ENCODE measurements at places on chromosomes 6 and 20.

- H3K27ac ChIP-seq = no peak overlapping the region
- H3K27me3 ChIP-seq = no peaks in the 10 kb centered on the region
- DNase-seq = no peak
- H3K36me3 ChIP-seq = no peaks in the 10 kb centered on the region
- no peaks in the 10 kb centered on the region for H3K4me1 ChIP-seq
Measured at GRCh38 chr6:23245572-23245971, 676.2 kb downstream of the HDGFL1 start.

DNA sequence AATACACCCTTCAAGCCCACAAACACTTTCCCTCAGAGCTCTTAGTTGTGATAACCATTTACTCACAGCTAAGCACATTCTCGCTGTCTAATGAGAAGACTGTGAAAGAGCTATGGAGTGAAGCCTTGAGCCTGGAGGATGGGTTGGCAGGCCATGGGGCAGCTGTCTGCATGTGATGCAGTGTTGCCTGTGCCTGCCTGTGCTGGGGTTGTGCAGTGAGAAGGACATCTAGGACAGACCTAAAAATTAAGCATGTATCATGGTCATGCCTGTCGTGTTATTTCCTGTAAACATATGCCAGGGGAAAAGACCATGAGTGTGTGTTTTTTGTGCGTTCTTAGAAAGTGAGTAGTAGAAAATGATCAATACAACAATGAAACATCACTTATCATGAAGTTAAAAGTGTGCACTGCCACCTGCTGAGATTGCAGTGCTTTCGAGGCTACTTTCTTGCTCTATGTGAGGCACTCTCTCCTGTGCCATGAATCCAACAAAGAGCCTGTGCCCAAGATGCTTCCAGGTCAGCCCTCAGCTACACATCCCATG, 8.1 kb upstream of the ZC3H12D start:
- H3K4me3 ChIP-seq = no peak overlapping the region
- no peak overlapping the region for H3K27ac ChIP-seq
- DNase-seq = no peak
- H3K4me1 ChIP-seq = no peaks in the 10 kb centered on the region
- no peaks in the 10 kb centered on the region for H3K27me3 ChIP-seq

- H3K36me3 ChIP-seq = no peaks in the 10 kb centered on the region
- H3K4me1 ChIP-seq = peaks cover 18% of the 10 kb centered on the region
- no peaks in the 10 kb centered on the region for H3K27me3 ChIP-seq
- DNase-seq = peak; percentile 40
- peak overlapping the region; percentile 90 for H3K4me3 ChIP-seq
- H3K27ac ChIP-seq = peak overlapping the region; percentile 83
Measured at GRCh38 chr6:151452750-151453427, 963 bp upstream of the RMND1 start.

DNA sequence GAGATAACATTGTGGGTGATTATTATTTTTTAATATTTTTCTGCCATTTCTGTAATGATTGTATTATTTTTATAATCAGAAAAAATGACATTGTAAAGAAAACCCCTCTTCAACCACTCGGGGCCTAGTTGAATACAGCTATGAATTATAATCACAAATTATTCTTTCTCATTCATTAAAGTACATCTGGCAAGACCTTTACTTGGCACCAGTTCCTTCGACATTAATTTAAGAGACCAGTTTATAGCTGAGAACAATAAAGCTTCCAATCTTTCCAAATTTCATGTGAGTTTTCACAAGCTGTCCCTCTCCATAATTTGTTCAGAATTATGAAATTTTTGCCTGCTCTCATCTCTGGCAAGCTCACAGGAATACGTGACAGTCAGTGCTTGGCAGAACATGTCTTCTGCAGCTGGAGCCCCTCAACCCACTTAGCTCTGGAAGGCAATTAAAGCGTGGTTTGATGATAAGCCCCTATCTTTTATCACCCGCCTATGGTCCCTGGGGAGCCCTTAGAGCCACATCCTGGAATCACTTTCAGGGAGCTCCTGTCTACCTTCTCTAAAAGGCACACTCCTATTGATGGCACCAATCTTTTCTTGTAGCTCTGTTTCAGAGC, 237.2 kb upstream of the PRND start:
- H3K4me1 ChIP-seq = no peaks in the 10 kb centered on the region
- no peak overlapping the region for H3K27ac ChIP-seq

- peaks cover 2% of the 10 kb centered on the region for H3K27me3 ChIP-seq
- DNase-seq = no peak
- H3K4me1 ChIP-seq = no peaks in the 10 kb centered on the region
- H3K4me3 ChIP-seq = no peak overlapping the region
- H3K36me3 ChIP-seq = no peaks in the 10 kb centered on the region
Measured at GRCh38 chr6:40794586-40794985, 207.4 kb upstream of the LRFN2 start.

- no peak overlapping the region for H3K4me3 ChIP-seq
- no peaks in the 10 kb centered on the region for H3K4me1 ChIP-seq
- H3K27ac ChIP-seq = no peak overlapping the region
- no peaks in the 10 kb centered on the region for H3K27me3 ChIP-seq
Measured at GRCh38 chr6:147950623-147950987, 392.0 kb upstream of the SASH1 start.

- peaks cover 28% of the 10 kb centered on the region for H3K36me3 ChIP-seq
- H3K27me3 ChIP-seq = no peaks in the 10 kb centered on the region
- no peak for DNase-seq
- peaks cover 17% of the 10 kb centered on the region for H3K4me1 ChIP-seq
- no peak overlapping the region for H3K27ac ChIP-seq
Measured at GRCh38 chr6:43173591-43174262, 2.7 kb downstream of the SRF start.

DNA sequence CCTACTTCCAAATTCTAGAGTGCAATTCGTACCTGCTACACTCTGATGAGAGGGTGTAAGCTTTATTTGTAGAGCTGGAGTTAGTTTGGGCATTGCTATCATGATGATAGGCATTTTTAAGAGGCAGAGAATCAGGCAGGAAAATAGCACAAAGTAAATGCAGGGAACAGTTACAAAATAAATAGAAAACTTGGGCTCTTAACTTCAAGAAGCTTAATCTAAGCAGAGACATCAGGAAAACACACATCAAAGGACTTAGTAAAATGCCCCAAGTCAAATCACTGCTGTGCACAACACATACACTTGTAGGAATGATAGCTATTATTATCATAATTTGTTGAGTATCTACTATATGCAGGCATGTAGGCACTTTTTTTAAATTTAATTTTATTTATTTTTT, 381.2 kb downstream of the CD83 start:
- H3K27me3 ChIP-seq = no peaks in the 10 kb centered on the region
- DNase-seq = no peak
- no peaks in the 10 kb centered on the region for H3K4me1 ChIP-seq
- H3K36me3 ChIP-seq = no peaks in the 10 kb centered on the region
- no peak overlapping the region for H3K27ac ChIP-seq
- no peak overlapping the region for H3K4me3 ChIP-seq

DNA sequence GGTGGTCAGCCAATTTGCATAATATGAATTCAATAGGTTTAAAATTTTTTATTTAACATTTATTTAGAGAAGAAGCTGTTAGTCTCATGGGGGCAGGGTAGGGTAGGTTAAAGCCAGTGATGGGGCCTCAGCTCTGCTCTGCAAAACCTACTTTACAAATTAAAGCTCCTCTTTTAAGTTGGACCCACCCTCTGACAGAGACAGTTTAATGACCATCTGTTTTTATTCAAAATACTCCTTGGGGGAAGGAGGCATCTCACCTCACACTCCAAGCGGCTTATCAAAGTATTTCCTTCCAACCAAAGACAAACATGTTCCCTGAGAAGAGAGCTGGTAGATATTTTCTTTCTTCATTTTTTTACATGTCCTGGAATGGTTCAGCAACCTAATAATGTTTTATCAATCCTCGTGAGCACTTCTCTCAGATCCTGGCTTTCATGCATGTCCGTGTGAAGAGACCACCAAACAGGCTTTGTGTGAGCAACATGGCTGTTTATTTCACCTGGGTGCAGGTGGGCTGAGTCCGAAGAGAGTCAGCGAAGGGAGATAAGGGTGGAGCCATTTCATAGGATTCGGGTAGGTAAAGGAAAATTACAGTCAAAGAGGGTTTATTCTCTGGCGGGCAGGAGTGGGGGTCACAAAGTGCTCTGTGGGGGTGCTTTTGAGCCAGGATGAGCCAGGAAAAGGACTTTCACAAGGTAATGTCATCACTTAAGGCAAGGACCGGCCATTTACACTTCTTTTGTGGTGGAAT, 184.7 kb downstream of the GJA1 start:
- no peak overlapping the region for H3K27ac ChIP-seq
- H3K4me1 ChIP-seq = no peaks in the 10 kb centered on the region
- H3K36me3 ChIP-seq = no peaks in the 10 kb centered on the region

DNA sequence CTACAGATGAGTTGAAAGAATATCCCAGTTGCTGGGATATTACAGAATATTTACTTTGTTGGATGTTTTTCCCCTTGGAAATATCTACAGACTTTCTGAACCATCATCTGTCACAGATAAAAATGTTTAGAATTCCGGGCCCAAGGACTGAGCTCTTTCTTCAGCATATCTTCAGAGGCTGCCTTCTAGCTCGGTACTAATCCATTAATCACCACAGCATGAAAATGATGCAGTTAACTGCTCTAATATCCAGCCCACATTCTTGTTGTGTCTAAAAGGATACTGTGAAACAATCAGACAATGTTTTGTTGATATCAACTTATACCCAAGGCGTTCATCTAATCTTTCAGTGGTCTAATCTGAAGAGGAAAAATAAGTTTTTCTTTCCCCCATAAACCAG, 247.4 kb downstream of the TBC1D32 start:
- H3K27me3 ChIP-seq = no peaks in the 10 kb centered on the region
- no peak for DNase-seq
- H3K36me3 ChIP-seq = no peaks in the 10 kb centered on the region

GRCh38 chr20:1802385-1803060, 92.7 kb upstream of the SIRPA start:
- peak overlapping the region; percentile 67 for H3K4me3 ChIP-seq
- no peak overlapping the region for H3K27ac ChIP-seq
- H3K4me1 ChIP-seq = peaks cover 26% of the 10 kb centered on the region
- DNase-seq = peak; percentile 94
- H3K27me3 ChIP-seq = no peaks in the 10 kb centered on the region
- H3K36me3 ChIP-seq = no peaks in the 10 kb centered on the region

- H3K4me1 ChIP-seq = peaks cover 5% of the 10 kb centered on the region
- H3K27ac ChIP-seq = no peak overlapping the region
- DNase-seq = no peak
- H3K27me3 ChIP-seq = no peaks in the 10 kb centered on the region
Measured at GRCh38 chr6:11604836-11605506, 67.4 kb downstream of the TMEM170B start.

- H3K27ac ChIP-seq = no peak overlapping the region
- no peaks in the 10 kb centered on the region for H3K27me3 ChIP-seq
- DNase-seq = no peak
- no peak overlapping the region for H3K4me3 ChIP-seq
- no peaks in the 10 kb centered on the region for H3K4me1 ChIP-seq
- H3K36me3 ChIP-seq = peaks cover 30% of the 10 kb centered on the region
Measured at GRCh38 chr6:24829657-24830056, 30.9 kb upstream of the ARMH2 start.

- H3K27ac ChIP-seq = no peak overlapping the region
- peak; percentile 56 for DNase-seq
- peaks cover 2% of the 10 kb centered on the region for H3K36me3 ChIP-seq
- H3K27me3 ChIP-seq = no peaks in the 10 kb centered on the region
Measured at GRCh38 chr20:47544240-47544639, 42.6 kb downstream of the NCOA3 start.

DNA sequence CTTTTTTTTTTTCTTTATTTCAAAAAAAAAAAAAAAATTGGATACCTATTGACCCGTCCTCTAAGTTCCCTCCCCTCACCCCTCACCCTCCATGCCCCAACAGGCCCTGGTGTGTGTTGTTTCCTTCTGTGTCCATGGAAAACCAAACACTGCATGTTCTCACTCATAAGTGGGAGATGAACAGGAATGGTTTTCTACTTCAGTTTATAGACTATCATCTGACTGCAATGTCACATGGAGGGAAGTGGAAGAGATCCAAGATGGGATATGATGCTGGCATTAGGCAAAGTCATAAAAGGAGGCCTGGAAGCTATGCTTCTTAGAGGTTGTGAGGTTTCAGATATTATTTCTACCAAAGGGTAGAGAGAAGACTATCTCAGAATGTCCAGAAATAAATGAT, 237.5 kb downstream of the MAFB start:
- H3K36me3 ChIP-seq = no peaks in the 10 kb centered on the region
- H3K4me1 ChIP-seq = no peaks in the 10 kb centered on the region
- DNase-seq = no peak
- H3K27ac ChIP-seq = no peak overlapping the region
- H3K27me3 ChIP-seq = no peaks in the 10 kb centered on the region
- H3K4me3 ChIP-seq = no peak overlapping the region

GRCh38 chr6:107061125-107062020, 33.4 kb downstream of the MTRES1 start:
- H3K27ac ChIP-seq = no peak overlapping the region
- H3K27me3 ChIP-seq = no peaks in the 10 kb centered on the region
- peak; percentile 54 for DNase-seq
- H3K4me3 ChIP-seq = peak overlapping the region; percentile 23
- H3K4me1 ChIP-seq = peaks cover 27% of the 10 kb centered on the region
- H3K36me3 ChIP-seq = no peaks in the 10 kb centered on the region

DNA sequence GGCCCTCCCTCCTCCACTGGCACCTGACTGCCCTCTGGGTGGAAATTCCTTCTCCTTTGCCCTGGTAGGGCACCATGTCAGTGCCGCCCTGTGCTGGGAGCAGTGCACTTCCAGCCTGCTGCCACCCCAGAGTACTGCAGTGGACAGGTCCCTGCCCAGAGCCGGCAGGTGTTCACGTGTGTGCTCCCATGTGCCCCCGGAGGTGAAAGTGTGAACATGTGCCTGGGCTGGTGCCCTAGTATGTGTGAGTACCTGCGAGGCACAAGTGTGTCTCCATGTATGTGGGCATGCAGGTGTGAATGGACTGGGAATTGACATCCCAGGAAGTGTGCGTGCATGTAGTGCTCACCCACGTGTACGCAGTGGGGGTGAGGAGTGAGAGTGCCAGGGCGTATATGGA, 29.4 kb downstream of the SDCBP2 start:
- no peak overlapping the region for H3K4me3 ChIP-seq
- no peak overlapping the region for H3K27ac ChIP-seq
- DNase-seq = peak; percentile 20
- no peaks in the 10 kb centered on the region for H3K27me3 ChIP-seq

DNA sequence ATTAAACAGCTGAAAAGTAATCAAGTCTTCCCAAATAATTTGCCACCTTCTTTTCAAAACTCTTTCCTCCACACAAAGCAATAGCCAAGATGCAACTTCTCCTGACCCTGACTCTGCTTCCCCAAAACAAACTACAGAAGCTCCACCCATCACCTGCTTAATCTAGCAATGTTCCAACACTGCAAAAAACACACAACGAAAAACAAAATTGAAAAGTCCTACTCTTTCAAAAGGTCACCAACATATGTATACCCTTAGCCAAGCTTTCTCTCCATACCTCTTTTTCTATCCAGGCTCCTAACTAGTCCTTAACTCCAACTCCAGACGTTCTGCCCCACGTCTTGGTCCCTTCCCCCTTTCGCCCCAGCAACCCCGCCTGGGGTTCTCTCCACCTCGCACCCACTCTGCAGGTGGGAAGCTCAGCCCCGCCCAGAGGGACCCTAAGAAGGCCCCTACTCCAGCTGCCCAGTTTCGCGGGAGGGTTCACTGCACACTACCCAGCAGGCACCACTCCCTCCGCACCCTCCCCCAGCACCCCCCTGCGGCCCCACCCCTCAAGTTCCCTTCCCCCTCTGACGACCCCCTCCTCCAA, 717 bp downstream of the CSNK2A1 start:
- no peaks in the 10 kb centered on the region for H3K27me3 ChIP-seq
- DNase-seq = peak; percentile 47
- H3K4me3 ChIP-seq = peak overlapping the region; percentile 94
- peak overlapping the region; percentile 99 for H3K27ac ChIP-seq

- no peak overlapping the region for H3K27ac ChIP-seq
- peaks cover 6% of the 10 kb centered on the region for H3K36me3 ChIP-seq
- DNase-seq = peak; percentile 52
- H3K27me3 ChIP-seq = no peaks in the 10 kb centered on the region
- peaks cover 9% of the 10 kb centered on the region for H3K4me1 ChIP-seq
Measured at GRCh38 chr6:24429146-24429545, 26.4 kb downstream of the MRS2 start.

All from common myeloid progenitor, CD34-positive (primary cell).